ENCODE measurements at places on chromosomes 2 and 18. TPM values are rescaled to one million over a fixed set of nuclear protein-coding genes. Genes with fewer than 3 reads are reported as not detected.

Gene RAB17
- total RNA-seq = 0.29 TPM

Gene ATP8B1
- total RNA-seq = 6.8 TPM

Gene ANKRD29
- 18.1 TPM for total RNA-seq

Gene B4GALT6
- total RNA-seq = 4.2 TPM

Gene MZT2A
- total RNA-seq = 203 TPM

Gene TWIST2
- 8.2 TPM for total RNA-seq

Gene CHN1
- total RNA-seq = 17.3 TPM

Gene CPS1
- 10.9 TPM for total RNA-seq

Gene FAM228A
- not detected for total RNA-seq

Gene RNU2-63P
- not detected for total RNA-seq

Gene ATIC
- total RNA-seq = 199 TPM

Gene GALNT13
- 9.1 TPM for total RNA-seq

Gene GPR39
- 6.9 TPM for total RNA-seq

Gene SATB2
- 2.9 TPM for total RNA-seq

Gene NEU2
- total RNA-seq = not detected

Gene CAPN13
- total RNA-seq = not detected

Gene INHBB
- total RNA-seq = 23.3 TPM

Gene CYP26B1
- 14.7 TPM for total RNA-seq

Gene HOXD1
- total RNA-seq = 0.17 TPM

Gene UPP2
- not detected for total RNA-seq

Gene ZNF804A
- not detected for total RNA-seq

Gene SKOR2
- total RNA-seq = not detected

Gene DOK6
- total RNA-seq = not detected

Gene RPRM
- not detected for total RNA-seq

Gene COL6A3
- total RNA-seq = 0.21 TPM

Gene MEIS1
- 2.2 TPM for total RNA-seq

Gene ABCA12
- 0.23 TPM for total RNA-seq

Gene FNDC4
- 4.6 TPM for total RNA-seq

Gene MAPRE2
- total RNA-seq = 10.4 TPM

Gene ITGA4
- 2.6 TPM for total RNA-seq

Gene CHST9
- total RNA-seq = not detected

Gene PLEKHH2
- 1.5 TPM for total RNA-seq

Gene SCYGR4
- total RNA-seq = not detected

Gene UGT1A8
- total RNA-seq = 0.05 TPM

Gene ACVR1
- 21.2 TPM for total RNA-seq

Gene C2orf66
- not detected for total RNA-seq

Gene SERPINB3
- total RNA-seq = 0.16 TPM

Gene REG3G
- total RNA-seq = not detected

Gene PLCD4
- total RNA-seq = 0.37 TPM

Gene SLC8A1
- total RNA-seq = 0.29 TPM

Gene SEPTIN10
- 43.1 TPM for total RNA-seq

Gene BBS5
- total RNA-seq = 5.4 TPM

Gene AFG3L2
- 38.0 TPM for total RNA-seq

Gene NEB
- total RNA-seq = 0.36 TPM

Gene REG1A
- not detected for total RNA-seq

Data from A549 treated with Hydrocortisone at 1 μM for 4 hours (cell line).